ENCODE measurements at places on chromosomes 7 and 10.
A peak's percentile ranks its signal among the peaks of the same experiment; 100 is the strongest.

DNA sequence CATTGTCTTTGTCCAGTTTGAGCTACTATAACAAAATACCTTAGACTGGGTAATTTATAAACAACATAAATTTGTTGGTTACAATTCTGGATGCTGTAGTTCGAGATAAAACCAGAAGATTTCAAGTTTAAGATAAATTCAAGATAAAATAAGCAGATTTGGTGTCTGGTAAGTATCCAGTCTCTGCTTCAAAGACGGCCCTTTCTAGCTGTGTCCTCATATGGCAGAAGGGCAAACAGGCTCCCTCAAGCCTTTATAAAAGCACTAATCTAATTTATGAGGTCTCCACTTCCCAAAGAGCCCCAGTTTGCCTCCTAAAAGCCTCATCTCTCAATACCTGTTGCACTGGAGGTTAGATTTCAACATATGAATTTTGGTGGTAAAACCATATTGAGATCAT lies 31.1 kb upstream of the SGCE start:
- DNase-seq = no peak

DNA sequence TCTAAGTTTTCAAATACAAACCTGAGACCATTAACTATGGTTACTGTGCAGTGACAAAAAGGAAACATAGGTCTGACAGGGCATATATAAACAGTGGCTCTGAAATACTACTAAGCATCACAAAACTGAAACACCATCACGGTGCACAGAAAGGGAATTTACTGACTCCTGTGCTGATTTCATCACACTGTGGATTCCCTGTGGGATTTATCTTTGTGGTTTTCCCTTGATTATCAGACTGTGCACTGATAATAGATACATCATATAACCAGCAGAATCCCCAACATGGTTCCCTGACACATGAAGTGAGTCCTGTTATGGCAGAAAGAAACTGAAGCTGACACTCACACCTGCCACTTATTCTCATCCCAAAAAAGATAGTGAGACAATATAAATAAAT lies 676.3 kb upstream of the KCND2 start:
- no peak for DNase-seq

DNA sequence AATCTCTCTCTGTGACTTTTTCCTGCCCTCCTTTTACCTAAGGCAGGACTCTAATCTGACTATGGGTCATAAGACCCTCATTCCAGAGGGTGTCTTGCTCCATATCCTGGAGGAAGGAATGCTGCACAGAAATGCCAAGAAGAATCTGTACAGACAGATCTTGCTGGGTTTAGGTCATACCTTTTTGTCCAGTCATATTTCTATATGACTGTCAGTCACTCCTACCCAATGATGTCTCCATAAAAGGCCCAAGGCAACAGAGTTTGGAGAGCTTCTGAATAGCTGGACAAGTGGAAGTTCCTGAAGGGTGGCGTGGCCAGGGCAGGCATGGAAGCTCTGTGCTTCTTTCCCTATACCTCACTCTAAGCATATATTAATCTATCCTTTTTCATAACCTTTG lies 47.5 kb downstream of the FEZF1 start:
- no peak for DNase-seq

DNA sequence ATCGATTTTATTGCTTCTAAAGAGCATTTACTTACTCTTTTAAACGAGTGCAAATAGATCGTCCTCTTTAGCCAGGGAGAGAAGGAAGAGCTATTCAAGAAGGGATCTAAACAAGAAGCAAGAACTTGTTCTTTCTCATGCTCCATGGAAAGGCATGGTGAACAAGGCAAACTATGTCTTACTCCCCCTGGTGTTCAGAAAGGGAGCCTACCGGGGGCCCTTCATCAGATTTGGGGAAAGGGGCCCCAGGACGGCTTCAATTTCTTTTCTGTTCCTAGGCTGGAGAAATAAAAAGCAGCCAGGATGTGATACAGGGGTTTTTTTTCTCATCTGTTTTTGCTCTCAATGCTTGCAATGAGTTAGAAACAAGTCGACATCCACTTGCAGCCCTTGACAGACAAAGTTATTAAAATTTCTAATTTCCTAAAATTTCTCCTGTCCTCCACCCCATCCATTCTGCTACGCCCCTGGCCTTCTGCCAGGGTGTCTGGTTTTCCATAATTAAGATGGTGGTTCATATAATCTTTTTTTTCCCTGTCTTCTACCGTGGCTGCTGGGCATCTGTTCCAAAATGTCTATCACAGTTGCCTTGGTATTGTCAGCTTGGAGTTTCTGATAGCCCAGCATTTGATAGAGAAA lies 214.4 kb downstream of the CREB5 start:
- DNase-seq = peak; percentile 48

DNA sequence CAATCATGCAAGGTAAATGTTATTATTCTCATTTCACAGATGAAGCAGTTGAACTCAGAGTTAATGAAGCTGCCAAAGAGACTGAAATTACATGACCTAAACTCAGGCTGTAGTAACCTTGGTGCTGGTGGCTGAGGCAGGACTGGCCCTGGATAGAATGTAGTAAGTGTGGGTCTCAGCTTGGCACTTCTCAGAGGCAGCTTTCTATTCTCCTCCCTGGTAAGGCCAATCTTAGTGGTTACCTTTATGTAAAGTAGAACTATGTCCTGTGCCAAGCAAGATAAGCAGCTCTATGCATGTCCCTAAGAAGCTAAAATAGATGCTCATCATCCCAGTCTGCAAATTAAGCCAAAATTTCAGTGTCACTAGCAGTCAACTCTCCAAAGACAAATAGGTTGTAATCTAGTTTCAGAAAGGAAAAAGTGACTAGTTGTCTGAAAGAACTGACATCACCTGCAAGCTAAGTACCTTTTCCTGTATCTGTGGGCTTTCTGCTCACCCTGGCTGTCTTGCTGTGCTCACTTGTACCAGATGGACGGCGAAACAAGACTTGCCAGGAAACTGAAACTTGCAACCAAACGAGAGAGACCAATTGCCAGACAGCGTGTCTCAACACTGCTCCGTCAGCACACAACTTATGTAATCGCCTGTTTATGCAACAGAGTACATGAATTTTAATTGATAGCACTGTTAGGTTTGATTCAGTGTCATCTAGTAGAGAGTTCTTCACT lies 43.7 kb downstream of the CH25H start:
- DNase-seq = peak; percentile 69

DNA sequence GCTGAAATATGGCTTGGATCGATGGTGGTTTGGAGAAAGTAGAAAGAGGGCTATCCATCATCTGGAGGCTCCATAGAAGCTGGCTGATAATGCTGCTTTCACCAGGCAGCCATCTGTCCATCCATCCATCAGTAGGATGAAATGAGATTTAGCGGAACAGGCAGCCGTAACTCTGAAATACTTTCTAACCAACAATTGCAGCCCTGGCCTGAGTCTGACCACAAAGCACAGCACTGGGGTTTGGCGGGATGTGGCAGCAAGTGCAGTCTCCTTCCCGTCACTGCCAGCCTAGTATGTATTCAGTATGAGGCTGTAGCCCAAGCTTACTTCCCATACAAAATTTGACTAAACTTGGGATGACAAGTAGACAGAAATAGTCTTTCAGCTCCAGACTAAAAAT lies 38.0 kb downstream of the R3HCC1L start:
- DNase-seq = no peak

- no peak for DNase-seq
Measured at GRCh38 chr10:63836666-63837442, 315.7 kb downstream of the REEP3 start.

DNA sequence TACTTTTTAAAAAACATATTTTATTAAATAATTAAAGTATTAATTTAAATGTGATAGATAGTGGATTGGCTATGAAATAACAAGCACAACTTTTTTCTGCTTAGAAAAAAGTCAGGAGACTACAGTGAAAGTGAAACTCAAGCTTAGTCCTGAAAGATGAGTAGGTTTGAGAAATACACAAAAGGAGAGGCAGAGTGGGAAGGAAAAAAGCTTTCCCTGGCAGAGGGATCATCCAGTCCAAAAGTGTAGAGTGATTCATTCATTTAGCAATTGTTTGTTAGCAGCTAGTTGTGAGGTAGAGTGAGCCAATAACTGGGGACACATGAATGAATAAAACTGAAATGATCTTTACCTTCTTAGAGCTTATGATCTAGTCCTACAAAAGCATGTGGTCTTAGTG lies 93.5 kb downstream of the FOXP2 start:
- no peak for DNase-seq

DNA sequence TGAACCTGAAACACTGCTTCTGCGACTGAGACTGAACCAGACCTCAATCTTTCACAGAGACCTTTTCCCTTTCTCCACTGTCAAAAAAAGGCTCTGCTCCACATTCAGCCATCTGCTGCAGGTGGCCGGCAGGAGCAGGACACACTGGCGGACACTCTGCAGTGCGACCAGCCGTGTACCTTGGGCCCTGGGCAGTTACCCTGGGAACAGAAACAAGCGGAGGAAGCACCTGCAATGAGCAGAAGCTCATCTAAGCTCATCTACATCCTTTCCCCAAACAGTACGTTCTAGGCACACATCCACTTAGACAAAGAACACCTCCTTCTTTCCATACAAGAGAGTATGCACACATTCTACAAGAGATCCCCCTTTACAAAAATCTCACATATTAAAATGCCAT lies 22.8 kb downstream of the VOPP1 start:
- DNase-seq = no peak

GRCh38 chr10:36048236-36048635 lies 406.1 kb upstream of the FZD8 start:
- DNase-seq = no peak

DNA sequence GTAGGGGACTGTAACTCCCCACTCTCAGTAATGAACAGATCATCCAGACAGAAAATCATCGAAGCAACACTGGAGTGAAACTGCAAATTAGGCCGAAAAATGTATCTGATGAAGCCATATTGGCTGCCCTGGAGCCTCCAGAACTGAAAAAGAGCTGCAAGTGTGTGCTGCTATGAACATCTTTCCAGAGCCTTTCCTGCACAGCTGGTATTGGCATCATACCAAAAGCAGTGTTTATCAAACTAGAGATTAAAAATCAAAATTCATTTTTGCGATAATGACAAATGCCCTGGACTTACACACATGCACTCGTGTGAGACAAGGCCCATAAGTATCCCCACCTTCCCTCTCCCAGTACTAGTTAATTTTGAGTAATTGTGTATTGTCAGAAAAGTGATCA lies 6.8 kb upstream of the CLDN12 start:
- no peak for DNase-seq

DNA sequence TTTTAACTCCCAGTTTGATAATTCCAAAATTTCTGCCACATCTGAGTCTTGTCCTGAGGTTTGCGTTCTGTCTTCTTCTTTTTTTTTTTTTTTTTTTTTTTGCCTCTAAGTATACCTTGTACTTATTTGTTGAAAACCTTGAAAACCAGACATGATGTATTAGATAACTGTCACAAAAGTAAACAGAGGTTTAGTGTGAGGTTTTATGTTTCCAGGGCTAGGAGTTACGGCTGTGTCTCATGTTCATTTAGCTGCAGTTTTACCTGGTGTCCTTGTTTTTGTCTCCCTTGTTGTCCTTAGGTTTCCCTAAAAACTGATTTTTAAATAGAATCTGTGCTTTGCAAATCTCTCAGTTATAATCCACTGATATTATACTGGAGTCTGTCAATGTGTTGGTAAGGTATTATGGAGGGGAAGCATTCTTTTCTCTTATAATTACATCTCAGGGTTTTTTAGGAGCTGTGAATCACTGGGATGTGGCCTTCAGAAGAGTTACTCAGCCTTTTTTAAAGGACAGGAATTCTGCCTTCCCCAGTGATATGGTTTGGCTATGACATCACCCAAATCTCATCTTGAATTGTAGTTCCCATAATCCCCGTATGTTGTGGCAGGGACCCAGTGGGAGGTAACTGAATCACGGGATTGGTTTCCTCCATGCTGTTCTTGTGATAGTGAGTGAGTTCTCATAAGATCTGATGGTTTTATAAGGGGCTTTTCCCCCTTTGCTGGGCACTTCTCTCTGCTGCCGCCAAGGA lies 95.0 kb downstream of the CDCA7L start:
- no peak for DNase-seq

DNA sequence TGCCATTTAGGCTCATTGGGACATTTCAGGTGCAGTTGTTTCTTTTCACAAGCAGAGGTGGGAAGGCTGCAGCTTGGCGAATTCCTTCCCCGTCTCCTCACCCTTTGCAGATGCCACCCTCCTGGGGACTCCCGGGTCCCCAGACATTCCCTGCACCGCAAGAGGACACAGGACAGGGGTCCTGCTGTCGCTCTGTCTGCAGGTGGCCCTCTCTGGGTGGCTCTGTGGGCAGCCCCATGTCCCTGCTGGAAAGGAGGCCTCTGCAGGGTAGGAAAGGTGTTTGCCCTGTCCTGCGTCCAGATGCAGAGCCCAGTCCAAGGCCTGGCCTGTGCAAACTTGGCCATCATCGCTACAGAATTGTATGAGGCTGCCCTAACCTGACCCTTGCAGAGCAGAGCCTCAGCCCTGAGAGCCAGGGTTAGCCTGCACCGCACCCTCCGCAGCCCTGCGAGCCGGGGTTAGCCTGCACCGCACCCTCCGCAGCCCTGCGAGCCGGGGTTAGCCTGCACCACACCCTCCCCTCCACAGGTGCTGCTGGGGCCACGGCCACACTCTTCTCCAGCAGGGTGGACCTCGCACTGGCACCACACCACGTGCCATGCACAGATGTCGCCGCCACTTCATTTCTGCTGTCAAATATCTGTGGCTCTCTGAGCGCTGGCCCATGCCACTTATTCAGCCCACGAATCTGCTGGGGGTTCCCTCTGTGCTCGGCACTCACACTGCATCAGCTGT lies 61.0 kb downstream of the CFAP46 start:
- DNase-seq = no peak

GRCh38 chr10:95500649-95501048 lies 60.5 kb downstream of the SORBS1 start:
- no peak for DNase-seq

DNA sequence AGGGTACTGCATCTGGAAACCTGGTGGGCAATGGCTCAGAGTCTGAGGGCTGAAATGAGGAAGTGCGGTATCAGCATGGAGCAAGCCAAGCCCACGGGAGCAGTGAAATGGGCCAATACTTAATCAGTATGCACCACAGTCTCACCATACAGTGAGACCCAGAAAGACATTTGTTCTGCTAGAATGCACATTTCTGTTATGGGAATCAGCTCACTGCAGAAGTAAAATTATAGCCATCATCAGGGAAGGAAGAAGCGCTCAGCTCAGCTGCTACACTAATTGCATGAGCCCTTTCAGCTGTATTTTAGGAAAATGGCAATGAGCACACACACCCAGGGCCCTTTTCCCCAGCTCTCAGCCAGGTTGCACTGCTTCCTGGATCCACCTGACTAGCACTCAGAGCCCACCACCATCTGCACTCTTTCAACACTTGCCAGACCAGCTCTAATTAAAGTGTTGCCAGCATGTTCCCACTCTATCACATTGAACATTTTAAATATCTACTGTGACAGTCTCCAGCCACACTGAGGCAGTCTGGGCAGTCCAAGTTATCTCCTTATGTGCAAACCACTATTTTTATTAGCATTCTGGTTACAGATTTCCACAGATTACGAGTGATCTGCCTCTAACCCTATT lies 44.2 kb upstream of the PIK3AP1 start:
- DNase-seq = no peak

GRCh38 chr10:26046073-26046700 lies 112.2 kb downstream of the MYO3A start:
- no peak for DNase-seq

- DNase-seq = no peak
Measured at GRCh38 chr10:43206391-43207235, 60.3 kb downstream of the RASGEF1A start.

GRCh38 chr7:27700501-27700900 lies 37.8 kb upstream of the HIBADH start:
- no peak for DNase-seq
